ENCODE measurements at places on chromosomes 1 and 21.

DNA sequence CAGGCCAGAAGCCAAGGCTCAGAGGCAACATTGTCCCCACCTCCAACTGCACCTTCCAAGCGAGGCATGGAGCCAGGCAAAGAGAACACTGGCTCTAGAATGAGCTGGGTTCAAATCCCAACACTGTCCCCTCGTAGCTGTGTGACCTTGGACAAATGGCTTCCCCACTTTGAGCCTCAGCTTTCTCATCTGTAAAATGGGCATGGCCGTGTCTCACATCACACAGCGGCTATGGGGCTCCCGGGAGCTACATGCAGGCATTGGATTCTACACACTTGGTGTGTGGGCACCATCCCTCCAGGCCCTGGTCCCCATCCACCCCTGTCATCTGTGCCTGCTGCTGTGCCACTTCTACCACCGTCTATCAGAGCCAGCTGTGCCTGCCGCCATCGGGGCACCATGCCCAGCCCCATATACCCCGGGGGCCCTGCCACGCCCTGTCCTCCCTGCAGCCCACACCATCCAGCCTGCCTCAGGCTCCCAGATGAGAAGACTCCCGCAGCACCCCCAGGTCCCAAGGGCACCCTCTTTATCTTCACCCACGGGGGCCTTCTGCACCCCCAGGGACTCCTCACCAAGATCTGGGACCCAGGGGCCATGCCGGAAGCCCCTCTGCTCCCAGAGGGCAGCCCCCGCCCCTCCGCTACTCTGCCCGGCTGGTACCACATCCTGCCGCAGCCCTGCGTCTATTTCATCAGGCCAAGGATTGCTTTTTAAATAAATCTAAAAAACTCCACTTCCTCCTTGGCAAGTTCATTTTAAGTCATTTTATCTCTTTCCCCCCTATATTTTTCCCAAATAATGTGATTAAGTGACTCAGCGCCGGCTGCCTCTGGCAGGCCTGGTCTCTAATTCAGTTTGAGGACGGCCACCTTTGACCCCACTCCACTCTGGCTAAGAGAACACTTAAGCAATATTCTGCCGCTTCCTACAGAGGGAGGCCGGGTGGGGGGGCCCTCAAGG lies 107.8 kb upstream of the TARDBP start:
- peak; percentile 33 for DNase-seq

DNA sequence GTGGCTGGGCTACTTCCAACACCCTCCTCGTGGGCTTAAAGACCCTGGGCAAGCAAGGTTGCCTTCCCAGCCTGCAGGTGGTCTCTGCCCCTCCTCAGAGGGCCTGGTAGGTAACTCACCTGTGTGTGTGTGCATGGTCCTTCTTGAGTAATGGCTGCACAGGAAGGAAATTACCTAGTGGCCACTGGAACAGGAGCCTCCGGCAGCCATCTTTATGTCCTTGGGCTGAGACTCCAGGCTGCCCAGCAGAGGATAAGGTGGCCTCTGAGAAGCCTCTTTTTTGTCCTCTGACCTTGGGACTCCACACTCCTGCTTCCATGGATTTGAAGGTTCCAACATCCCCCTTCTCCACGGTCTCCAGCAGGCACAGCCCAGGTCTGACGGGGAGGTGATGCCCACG lies 20.0 kb downstream of the DRAXIN start:
- no peak for DNase-seq

DNA sequence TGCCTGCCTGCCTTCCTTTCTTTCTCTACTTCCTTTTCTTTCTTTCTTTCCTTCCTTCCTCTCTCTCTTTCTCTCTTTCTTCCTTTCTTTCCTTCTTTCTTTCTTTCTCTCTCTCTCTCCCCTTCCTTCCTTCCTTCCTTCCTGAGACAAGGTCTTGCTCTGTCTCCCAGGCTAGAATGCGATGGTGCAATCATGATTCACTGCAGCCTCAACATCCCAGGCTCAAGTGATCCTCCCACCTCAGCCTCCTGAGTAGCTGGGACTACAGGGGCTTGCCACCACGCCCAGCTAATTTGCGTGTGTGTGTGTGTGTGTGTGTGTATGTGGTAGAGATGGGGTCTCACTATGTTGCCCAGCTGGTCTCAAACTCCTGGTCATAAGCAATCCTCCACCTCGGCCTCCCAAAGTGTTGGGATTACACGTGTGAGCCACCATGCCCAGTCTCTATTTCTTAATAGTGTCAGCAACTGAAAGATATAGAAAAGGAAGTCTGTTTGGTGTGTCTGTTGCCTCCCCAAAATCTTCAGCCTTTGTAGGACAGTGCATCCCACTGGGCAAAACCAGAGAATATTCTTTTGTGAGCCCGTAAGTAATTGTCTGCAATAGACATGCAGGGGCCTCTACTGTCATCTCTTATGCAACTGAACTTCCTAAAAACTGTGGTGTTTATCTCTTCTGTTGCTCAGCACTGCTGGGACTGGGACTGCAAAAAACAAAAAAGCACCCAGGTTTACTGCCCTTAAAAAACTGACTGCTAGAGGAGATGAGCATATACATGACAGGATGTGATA lies 20.9 kb upstream of the RAB4A start:
- no peak for DNase-seq

- DNase-seq = peak; percentile 75
Observed at GRCh38 chr1:230641346-230641745, 935 bp upstream of the COG2 start.

GRCh38 chr1:53432611-53433010 lies 26.6 kb upstream of the DMRTB1 start:
- no peak for DNase-seq

DNA sequence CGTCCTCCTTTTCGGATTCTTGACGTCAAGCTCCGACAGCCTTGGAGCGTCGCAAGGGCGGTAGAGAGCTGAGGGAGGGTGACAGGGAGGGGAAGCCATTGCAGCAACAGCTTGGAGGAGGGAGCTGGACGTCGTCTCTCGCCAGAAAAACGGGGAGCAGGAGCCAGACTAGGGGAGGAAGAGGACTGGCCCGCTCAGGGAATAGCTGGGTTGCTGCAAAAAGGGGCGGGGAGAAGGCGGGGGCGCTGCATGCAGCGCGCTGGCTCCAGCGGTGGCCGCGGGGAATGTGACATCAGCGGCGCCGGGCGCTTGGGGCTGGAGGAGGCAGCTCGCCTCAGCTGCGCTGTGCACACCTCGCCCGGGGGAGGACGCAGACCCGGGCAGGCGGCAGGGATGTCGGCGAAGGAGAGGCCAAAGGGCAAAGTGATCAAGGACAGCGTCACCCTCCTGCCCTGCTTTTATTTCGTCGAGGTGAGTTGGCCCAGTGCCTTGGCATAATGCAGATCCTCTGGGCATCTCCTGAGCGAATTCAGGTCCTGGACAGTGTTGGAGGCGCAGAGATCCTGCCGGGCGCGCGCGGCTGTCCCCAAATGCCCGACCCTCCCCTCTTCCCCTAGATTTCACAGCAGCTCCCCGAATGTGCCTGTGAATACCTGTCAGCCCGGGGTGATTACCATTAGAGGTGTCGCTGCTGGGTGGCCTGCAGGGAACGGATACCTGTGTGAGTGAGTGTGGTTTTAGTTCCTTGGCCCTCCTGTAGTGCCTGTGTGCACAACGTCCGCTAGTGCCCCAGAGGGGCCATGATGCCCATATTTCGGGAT lies at the start of gene PLPPR4:
Gene PLPPR4, plus strand, starts transcription at position 292 of the 821 bp plus-strand sequence. Its CDS starts 102 bp downstream, at position 394.
- peak; percentile 56 for DNase-seq

GRCh38 chr1:63790989-63791388 lies 17.2 kb downstream of the ROR1 start:
- no peak for DNase-seq

DNA sequence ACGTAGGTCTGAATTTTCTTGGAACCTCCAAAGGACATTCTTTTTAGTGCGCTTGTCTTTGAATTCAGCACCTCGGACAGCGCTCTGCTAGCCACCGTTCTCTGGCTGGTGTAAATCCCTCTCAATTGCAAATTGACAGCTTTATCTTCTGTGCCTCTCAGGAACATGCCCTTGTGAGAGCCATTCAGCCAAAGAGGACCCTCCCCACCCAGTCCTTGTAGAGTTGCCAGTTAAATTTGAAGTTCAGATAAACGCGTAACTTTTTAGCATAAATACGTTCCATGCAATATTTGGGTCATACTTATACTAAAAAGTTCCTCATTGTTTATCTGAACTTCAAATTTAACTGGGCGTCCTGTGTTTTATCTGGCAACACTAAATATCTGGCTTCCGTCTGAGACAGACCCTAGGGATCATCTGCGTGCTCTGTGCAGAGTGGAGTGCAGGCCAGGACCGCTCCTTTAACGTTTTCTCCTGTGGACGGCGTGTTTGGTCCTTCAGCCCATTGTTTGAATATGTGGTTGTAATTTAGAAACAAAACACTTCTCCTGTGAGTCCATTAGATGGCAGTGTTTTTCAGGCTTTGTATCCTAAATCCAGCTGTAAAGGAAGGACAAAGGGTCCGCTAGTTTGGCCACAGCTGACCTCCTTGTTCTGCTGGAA lies 7.0 kb downstream of the KCNAB2 start:
- peak; percentile 66 for DNase-seq

DNA sequence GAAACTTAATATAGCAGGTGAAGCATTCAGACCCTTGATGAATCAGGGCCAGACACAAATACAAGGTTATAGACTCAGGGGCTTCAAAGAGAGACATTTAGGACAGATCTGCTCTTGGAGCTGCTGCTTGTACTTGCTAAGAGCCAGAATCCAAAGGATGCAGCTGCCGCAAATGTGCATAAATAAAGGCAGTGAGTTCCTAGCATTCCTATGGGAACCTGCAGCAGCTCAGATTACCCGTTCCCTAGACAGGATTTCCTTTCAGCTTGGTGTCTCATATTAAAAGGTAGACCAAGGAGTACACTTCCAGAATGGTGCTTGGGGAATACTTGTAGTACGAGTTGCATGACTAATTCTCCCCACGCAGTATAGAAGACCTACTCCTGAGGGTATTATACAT lies 9.7 kb upstream of the LRRC53 start:
- DNase-seq = no peak

- no peak for DNase-seq
Observed at GRCh38 chr1:21668951-21669257, 253 bp downstream of the RAP1GAP start.

GRCh38 chr1:62725255-62725654 lies 37.1 kb upstream of the DOCK7 start:
- no peak for DNase-seq

- no peak for DNase-seq
Observed at GRCh38 chr21:43973634-43973955, 38.5 kb upstream of the TRAPPC10 start.

DNA sequence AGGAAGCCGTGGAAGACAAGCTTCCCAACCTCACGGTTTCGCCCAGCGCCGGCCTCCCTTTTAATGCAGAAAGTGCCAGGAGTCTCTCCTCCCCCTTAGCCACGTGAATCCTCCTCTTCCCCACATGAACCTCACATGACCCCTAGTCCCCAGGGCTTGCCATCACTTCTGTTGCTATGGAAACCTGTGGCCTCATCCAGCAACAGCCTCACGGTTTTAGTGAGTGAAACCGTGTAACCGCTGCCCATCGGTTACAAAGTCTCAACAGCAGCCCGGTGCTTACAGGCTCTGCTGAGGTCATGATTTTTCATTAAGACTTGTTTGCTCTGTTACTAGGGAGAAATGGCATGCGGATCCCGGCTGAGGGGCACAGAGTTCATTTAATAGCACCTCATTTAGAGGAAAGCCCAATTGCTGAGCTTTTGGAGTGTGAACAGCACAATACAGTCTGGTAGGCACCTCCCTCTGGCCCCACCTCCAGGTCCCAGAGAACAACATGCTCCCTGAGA lies 143.2 kb upstream of the BACE2 start:
- no peak for DNase-seq

- no peak for DNase-seq
Observed at GRCh38 chr1:106787520-106787919, 269.0 kb upstream of the PRMT6 start.

- DNase-seq = peak; percentile 84
Observed at GRCh38 chr1:1033009-1033587, 13.2 kb downstream of the AGRN start.

GRCh38 chr1:47727697-47728085 lies 269.5 kb downstream of the TRABD2B start:
- no peak for DNase-seq

DNA sequence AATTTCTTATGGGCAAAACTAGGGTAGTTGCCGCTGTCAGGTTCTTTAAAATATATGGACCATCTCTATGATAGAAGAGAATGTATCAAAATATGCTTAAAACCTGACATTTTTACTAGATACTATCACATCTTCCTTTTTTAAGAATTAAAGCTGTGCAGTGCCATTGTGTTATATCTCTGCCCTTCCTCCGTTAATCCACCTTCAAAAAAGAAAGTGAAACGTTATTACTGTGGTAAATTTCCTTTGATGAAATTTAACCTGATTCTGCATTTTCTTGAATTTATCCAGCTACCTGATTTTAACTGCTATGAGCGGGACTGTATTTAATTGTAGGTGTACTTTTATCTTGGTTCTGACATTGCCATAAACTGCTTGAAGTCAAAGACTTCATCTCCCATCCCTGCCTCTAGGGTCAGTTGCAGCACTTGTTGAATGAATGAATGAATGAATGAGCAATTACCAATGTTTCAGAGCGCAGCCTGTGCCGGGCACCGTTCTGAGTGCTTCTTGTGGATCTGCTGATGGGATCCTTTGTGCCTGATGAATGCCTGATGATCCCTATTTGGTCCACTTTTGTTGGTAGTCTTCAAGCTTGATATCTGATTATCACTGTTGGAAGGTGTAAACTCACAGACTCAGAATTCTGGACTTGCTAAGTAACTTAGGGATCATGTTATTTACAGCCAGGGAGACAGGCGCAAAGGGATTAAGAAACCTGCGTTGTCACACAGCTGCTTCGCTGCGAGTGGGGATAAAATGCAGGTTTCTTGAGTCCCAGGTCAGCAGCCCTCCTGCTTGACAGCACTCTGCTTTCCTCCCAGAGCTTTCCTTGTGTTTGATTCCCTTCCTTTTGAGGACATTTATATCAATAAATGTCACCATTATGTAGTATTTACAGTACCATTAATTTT lies 30.1 kb downstream of the SMYD2 start:
- DNase-seq = no peak

- DNase-seq = no peak
Observed at GRCh38 chr21:42375506-42375905, 9.2 kb upstream of the TFF1 start.

GRCh38 chr1:167994560-167994959 lies 57.7 kb upstream of the MPC2 start:
- DNase-seq = no peak

DNA sequence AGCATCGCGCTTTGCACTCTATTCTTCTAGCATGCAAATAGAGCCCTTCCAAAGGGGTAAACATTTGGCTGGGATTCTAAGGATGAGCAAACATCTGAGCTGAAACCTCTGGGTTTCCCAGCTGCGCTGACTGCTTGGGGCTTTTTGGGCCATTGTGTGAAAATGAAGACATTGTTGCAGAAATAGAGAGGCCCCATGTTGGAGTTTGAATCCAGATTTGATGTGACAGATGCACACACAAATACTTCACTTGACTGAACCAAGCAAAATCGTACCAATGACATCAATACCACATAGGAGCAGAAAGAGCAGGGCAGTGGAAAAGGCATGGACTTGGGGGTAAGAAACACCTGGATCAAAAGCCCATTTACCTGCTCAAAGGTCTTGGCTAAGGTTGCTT lies 144.6 kb upstream of the HMGB4 start:
- DNase-seq = no peak

DNA sequence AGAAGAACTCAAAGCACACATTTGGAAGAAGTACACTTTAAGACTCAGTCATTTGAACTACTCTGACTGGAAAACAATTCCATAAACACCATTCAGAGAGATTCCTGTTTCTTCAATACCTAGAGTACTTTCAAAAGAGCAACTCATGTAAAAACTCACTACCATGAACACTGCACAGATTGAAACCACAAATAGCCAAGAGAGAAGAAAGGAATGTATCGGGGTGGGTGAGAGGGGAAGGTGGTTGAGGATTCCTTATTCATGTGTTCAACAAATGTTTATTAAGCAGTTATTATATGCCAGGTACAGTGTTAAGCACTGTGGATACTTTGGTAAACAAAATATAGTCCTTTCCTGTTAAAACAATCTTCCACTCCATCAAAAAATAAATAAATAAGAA lies 64.7 kb downstream of the NRIP1 start:
- peak; percentile 49 for DNase-seq
